ENCODE measurements at places on chromosomes 13 and 19.
A peak's percentile ranks its signal among the peaks of the same experiment; 100 is the strongest.

DNA sequence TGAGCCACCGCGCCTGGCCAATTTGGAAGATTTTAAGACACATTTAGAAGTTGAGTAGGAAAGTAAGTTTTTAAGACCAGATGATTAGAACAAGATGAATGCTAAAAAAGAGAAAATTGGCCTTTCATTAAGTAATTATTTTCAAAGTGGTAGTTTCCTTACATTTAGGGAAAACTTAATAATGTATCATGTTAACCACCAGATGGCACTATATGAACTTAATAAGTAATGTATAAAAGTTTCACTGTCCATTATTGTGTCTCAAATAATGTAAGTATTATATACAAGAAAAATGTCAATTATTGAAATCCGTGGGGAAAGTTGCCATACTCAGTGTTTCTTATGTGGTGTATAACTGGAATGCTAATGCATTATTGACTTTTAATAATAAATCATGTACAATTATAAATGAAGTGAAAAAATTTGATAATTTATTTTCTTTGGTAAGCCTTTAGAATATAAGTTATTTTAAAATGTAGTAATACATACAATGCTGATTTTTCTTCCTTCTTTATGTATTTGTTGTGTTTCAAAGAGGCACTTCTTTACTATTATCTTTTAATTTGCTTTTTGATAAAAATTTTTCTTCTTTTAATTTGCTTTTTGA lies 29.2 kb downstream of the COG6 start:
- DNase-seq: no peak

GRCh38 chr19:20197747-20198146 lies 30.7 kb downstream of the ZNF486 start:
- DNase-seq: no peak

DNA sequence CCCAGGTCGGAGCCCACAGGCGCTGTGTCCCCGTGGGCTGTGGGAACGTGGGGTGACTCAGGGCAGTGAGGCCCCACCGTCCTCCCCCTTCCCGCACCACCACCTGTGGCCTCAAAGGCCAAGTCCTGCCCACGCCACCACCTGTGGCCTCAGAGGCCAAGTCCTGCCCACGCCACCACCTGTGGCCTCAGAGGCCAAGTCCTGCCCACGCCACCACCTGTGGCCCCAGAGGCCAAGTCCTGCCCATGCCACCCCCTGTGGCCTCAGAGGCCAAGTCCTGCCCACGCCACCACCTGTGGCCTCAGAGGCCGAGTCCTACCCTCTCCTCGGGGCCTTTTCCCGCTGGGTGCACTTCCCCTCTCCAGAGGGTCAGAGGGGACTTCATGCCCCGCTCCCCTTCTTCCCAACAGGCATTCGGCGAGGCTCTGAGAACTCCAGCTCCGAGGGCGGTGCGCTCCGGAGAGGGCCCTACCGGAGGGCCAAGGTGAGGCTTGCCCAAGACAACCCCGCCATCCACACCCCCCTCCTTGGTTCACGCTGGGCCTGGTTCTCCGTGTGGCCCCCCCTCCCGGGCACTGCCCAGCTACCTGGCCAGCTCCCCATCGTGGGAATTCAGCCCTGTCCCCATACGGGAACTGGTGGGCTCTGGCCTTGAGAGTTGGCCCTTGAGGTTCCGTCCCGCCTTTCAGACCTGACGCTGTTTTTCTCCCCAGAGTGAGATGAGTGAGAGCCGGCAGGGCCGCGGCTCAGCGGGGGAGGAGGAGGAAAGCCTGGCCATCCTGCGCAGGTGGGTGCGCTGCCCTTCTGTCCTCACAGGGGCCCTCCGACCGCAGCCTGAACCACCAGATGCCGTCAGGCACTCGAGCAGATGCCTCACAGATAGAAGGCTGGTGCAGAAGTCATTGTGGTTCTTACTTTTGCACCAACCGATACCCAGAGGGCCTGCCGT lies 27.4 kb upstream of the F7 start:
- no peak for DNase-seq

GRCh38 chr19:5693195-5694166 lies 3.4 kb downstream of the RPL36 start:
- DNase-seq: no peak

- DNase-seq: no peak
Measured at GRCh38 chr13:67642657-67643056, 412.5 kb upstream of the PCDH9 start.

- DNase-seq: no peak
Measured at GRCh38 chr13:107271227-107271626, 703.3 kb upstream of the ARGLU1 start.

DNA sequence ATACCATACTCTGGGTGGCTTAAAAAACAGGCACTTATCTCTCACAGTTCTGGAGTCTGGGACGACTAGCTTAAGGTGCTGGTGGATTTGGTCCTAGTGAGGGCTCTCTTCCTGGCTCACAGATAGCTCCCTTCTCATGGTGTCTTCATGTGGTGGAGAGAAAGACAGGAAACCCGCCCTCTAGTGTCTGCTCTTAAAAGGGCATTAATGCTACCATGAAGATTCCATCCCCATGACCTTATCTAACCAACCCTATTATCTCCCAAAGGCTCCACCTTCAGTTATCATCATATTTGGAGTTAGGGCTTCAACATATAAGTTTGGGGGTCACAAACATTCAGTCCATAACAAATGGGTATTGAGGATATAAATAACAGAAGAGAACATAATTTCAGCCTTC lies 139.4 kb downstream of the HS6ST3 start:
- DNase-seq: no peak

- DNase-seq: peak; percentile 25
Measured at GRCh38 chr19:55156202-55157063, 1.1 kb downstream of the TNNI3 start.

DNA sequence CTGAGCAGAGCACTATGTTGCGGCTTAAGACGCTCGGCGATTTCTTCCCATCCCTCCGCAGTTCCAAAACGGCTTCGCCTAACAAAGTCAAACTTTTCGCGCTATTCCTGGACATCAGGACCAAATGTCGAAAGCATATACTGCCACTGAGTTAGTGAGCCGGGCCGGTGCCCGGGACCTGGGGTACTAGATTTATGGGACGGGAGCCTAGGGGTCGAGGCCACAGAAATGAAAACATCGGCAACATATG lies 699 bp downstream of the RCBTB2 start:
- DNase-seq: no peak

GRCh38 chr13:97715763-97716162 lies 237.7 kb upstream of the IPO5 start:
- no peak for DNase-seq

DNA sequence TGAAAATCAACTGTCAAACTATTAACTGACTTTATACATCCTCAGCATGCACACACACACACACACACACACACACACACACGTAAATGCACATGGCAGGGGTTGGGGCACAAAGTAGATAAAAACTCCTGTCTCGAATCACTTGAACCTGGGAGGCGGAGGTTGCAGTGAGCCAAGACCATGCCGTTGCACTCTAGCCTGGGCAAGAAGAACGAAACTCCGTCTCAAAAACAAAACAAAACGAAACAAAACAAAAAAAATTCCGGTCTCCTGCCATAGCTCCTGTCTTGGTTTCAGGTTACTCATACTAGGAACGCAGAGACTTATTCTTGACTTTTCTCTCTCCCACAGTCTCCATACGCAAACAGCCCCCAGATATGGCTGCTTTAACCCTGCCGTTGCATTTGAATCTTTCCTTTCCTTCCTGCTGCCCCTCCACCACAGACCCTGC lies 148.9 kb downstream of the SHISA2 start:
- DNase-seq: no peak

GRCh38 chr13:32047793-32048192 lies 16.2 kb downstream of the FRY start:
- DNase-seq: no peak

- no peak for DNase-seq
Measured at GRCh38 chr13:48158915-48159314, 64.0 kb upstream of the MED4 start.

DNA sequence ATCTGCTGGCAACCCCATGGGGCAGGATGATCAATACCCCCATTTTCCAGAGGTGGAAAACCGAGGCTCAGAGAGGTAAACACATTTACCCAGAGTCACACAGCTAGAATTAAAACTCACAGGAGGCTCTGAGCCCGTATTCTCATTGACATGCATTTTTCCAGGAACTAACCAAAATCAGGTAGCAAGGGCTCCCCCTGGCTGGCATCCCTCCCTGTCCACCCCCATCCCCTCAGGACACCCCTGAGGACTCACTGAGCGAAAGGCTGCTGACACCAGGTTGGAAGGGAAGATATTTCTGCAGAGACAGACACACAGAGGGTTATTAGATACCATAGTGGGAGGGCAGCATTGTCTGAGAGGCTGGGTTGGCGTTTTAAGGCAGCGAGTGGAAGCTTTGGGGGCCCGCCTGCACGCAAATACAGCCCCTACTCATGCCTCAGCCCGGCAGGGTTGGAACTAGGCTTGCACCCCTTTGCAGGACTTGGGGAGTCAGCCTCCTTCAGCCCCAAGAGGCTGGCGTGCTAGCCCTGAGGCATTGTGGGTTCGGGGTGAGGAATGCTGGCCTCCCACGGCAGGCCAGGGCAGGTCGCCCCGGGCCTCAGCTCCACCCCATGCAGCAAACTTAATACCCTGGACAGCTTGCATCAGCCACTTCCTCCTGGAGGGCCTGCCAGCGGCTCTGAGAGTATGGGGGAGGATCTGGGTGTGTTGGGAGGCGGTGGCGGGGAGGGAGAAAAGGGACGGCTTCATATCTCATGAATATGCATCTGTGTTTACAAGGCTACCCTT lies 3.9 kb downstream of the SLC1A5 start:
- DNase-seq: peak; percentile 41

DNA sequence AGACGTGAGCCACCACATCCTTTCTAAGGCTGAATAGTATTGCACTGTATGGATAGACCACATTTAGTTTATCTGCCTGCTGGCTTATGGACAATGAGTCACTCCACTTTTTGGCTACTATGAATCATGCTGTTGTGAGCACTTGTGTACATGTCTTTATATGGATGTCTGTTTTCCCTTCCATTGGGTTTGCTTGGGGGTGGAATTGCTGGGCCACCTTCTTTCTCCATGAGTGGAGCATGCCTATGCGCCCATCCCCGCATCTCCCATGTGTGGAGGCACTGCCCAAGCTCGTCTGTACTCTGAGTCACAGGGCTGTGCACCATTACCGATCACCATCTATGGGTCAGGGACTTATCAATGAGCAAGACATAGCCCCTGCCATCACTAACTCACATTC lies 127.2 kb upstream of the GJB6 start:
- no peak for DNase-seq

DNA sequence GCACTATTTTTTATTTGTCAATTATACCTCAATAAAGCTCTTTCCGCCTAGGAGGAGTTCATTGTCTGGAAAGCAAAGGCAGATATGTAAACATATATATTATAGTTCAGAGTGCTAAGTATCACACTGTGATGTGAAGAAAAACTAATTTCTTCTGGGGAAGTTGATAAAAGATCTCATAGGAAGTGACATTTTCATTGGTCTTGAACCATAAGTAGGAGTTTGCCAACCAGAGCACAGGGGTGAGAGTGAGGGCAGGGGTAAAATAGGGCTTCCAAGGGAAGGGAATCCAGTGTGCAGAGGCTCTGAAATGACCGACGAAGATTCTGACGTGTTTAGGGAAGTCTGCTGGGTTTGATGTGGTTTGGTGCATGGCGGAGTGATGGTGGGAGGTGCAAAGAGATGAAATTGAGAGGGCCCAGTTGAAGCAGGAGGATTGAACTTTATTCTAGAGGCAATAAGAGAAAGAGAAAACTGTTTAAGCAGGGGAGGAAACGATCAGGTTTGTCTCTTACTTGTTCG lies 780 bp upstream of the GTF2F2 start:
- DNase-seq: peak; percentile 12

DNA sequence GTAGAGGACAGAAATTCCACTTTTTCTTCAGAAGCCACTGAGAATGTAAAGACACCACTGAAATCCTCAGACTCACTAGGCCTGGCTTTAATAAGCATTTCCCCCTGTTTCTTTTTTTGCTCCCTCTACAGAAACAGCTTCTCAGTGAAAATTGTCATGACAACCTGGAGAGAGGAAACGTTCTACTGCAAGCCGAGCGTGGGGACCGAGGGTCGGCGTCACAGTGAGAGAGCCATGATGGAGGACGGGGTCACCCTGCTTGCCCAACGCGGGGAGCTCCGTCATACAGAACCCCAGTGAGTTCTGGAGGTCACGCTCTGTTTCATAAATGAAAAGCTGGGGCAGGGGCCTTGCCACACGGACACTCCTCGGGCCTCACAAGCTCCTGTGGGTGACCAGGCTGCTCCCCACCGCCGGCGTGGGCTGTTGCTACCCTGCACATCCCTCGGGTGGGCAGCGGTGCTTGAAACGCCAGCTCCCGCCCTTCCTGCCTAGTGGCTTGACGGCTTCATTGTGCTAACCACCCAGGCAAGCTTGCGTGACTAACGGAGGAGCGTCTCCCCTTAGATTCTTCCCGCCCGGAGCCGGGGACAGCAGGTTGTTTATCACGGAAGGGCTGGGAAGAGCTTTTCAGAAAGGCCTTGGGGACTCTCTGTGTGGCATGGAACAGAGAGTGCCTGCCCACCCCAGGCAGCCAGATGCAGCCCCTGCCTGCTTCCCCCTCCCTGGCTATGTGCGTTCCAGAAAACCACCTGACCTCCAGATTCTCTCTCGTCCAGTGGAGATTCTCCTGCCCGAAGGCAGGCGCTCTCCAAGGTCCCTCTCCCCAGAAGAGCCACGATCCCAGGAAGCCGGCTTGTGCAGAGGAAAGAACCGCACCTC lies 153.6 kb downstream of the KATNAL1 start:
- no peak for DNase-seq

DNA sequence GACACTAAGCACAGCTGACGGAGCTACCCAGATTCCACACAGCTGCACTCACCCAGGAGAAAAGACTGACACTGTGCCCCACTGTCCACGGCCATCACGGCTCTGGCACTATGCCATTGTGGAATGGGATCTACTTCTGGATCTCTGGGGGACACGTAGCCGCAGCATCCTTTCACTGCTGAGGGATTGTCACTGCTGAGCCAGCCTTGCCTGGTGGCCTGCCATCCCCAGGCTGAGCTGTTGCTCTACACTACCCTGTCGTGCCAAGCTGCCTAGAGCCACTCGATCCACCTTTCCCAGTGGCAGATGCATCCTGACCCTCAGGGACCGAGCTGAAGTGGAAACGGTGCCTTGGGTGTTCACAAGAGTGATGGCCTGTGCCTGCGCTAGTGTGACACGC lies 5.0 kb upstream of the LILRB5 start:
- no peak for DNase-seq

- DNase-seq: no peak
Measured at GRCh38 chr19:5915782-5916165, 1.7 kb downstream of the CAPS start.

Data from stimulated activated CD4-positive, alpha-beta T cell treated with anti-CD3 and anti-CD28 coated beads, Interleukin-1b, Interleukin-23, amount 100 ng/mL, for 1 hour (primary cell).